ENCODE measurements at places on chromosomes 11 and 22.

GRCh38 chr22:45709060-45709739, 37.6 kb downstream of the ATXN10 start:
- no peak for DNase-seq

DNA sequence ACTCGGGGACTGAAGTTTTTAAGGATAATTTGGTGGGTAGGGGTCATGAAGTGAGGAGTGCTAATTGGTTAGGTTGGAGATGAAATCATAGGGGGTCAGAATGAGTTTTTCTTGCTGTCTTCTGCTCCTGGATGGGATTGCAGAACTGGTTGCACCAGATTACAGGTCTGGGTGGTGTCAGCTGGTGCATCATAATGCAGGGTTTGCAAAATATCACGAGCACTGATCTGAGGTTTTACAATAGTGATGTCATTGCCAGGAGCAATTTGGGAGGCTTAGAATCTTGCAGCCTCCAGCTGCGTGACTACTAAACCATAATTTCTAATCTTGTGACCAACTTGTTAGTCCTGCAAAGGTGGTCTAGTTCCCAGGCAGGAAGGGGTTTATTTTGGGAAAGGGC, 46.4 kb upstream of the CALCB start:
- no peak for DNase-seq

DNA sequence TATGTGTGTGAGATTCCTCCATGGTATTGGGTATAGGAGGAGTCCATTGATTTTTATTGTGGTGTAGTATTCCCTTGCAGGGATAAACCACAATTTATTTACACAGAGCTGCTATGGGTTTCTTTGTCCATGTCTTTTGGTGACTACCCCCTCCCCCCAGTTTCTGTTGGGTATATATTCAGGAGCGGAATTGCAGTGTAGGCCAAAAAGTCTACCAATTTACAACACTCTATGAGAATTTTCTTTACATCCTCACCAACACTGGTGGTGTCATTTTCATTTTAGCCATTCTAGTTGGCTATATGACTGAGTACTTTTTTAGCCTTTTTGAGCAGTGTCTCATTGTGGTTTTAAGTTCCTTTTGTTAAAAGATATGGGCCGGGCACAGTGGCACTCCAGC, 55.2 kb upstream of the ATXN10 start:
- DNase-seq, result no peak

DNA sequence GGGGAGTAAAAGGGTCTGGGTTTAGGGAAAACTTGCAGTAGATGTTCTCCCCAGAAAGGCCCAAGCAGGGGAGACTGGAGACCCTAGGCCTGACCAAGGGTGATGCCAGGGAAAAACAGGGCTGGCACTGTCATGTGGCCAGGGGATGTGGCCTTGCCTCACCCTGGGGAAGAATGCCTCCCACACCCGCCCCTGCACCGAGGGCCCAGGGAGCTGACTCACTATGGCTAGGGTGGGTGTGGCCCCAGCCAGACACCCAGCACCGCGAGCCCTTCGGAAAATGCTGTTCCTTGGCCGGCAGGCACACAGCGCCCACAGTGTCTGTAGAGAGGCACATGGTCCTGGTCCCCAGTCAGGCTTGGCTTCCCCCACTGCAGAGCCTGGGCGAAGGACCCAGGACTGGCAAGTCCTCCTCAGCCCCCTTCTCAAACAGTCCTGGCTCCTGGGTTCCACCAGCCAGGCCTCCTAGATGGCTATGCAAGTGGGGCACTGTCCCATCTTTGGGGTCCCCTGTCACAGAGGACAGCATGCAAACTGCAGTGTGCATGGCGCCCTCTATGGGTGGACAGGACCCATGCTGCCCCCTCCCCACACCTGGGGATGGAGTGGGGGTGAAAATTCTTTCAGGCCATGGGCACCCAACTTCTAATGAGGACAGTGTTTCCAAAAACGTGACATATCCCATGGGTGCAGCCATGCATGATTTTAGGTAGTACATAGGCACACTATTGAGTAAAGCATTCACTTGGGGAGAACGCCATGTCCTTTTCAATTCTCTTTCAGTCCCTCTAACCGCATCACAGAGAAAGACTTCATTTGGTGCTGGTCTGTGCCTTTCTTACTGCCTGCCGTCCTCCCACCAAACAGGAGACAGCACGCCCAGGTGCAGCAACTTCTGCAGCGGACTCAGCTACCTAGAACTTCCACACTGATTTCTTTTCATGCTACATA, 15.2 kb downstream of the TMPRSS5 start:
- DNase-seq, result no peak

DNA sequence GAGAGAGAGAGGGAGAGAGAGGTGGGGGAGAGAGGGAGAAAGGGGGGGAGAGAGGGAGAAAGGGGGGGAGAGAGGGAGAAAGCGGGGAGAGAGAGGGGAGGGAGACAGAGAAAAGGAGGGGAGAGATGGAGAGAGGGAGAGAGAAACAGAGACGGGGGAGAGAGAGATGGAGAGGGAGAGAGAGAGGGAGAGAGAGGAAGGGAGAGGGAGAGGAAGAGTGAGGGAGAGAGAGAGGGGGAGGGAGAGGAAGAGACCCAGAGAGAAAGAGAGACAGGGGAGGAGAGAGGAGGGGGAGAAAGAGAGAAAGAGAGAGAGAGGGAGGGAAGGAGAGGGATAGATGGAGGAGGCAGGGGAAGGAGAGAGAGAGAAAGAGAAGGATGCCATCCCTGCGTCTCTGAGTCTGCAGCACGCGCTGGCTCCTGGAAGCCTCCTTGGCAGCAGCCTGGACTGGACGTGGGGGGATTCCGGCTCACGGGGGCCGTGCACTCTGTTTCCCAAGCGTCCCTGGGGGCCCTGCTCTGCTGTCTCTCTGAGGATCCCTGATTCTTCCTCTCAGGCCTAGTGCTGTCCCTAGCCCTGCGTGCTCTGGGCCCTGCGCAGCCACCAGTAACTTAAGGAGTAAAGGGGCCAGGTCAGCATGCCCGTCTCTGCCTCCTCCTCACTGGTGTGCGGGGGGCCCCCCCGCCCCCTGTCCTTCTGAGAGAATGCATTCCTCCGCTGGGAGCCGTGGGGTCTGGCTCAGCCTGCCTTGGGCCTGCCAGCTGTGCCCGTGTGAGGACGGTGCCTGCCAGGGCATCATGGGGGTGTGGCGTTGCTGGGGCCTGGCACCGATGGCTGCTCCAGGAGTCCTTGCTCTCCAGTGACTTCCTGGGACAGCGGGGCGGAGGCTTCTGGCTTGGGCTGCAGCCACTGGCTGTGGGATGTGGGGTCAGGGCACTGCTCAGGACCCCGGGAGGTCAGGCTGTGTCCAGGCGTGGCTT, 429.5 kb downstream of the TBC1D22A start:
- DNase-seq, result no peak

GRCh38 chr22:35426801-35427140, 26.8 kb downstream of the MCM5 start:
- DNase-seq, result no peak

GRCh38 chr11:1779806-1780699, 16.3 kb upstream of the CTSD start:
- no peak for DNase-seq

GRCh38 chr11:79419120-79419519, 21.7 kb downstream of the TENM4 start:
- no peak for DNase-seq

GRCh38 chr11:11243209-11243589, 109.9 kb downstream of the CSNK2A3 start:
- no peak for DNase-seq

- DNase-seq, result no peak
Observed at GRCh38 chr11:84289381-84289906, 1003.3 kb upstream of the CCDC90B start.

GRCh38 chr11:3890014-3890413, 34.5 kb downstream of the STIM1 start:
- no peak for DNase-seq
